CD4-positive, alpha-beta memory T cell (primary cell): ENCODE measurements at places on chromosomes 7 and 10.

- DNase-seq: no peak
Observed at GRCh38 chr10:124291001-124291701, 127.6 kb downstream of the OAT start.

GRCh38 chr7:143258831-143259230 lies 4.4 kb upstream of the GSTK1 start:
- peak; percentile 39 for DNase-seq

DNA sequence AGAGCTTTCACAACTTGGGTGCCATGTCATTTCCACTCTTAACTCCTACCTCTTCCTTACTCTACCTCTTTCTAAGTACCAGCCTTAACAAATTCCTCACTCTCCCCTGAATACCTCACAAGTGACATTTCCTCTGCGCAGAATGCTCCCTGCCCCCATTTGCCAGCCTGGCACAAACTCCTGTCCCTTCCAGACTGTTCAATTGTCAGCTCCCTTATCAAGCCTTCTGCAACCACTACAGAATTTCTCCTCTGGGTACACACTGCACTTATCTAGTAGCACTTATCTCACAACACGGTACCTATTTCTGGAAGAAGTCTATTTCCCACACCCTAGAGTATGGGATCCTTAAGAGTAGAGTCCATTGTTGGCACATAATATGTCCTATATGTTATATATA lies 39.1 kb upstream of the ANAPC16 start:
- DNase-seq: no peak

GRCh38 chr7:70372768-70373515 lies 759.0 kb upstream of the GALNT17 start:
- no peak for DNase-seq

DNA sequence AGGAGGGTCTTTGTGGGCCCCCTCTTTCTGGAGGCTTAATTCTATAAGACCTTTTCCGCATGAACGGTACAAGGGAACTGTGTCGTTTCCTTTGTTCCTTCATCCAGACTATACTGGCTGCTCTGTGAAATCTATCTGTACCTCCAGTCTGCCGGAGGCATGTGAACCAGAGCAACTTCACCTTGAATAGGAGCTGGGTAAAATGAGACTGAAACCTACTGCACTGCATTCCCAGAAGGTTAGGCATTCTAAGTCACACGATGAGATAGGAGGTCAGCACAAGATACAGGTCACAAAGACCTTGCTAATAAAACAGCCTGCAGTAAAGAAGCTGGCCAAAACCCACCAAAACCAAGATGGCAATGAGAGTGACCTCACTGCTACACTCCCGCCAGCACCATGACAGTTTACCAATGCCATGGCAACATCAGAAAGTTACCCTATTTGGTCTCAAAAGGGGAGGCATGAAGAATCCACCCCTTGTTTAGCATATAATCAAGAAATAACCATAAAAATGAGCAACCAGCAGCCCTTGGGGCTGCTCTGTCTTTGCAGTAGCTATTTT lies 36.8 kb upstream of the INPP5F start:
- no peak for DNase-seq
